Ammon's horn (tissue), 1 donor: ENCODE measurements at places on chromosomes 2 and 18.
A peak's percentile ranks its signal among the peaks of the same experiment; 100 is the strongest.

DNA sequence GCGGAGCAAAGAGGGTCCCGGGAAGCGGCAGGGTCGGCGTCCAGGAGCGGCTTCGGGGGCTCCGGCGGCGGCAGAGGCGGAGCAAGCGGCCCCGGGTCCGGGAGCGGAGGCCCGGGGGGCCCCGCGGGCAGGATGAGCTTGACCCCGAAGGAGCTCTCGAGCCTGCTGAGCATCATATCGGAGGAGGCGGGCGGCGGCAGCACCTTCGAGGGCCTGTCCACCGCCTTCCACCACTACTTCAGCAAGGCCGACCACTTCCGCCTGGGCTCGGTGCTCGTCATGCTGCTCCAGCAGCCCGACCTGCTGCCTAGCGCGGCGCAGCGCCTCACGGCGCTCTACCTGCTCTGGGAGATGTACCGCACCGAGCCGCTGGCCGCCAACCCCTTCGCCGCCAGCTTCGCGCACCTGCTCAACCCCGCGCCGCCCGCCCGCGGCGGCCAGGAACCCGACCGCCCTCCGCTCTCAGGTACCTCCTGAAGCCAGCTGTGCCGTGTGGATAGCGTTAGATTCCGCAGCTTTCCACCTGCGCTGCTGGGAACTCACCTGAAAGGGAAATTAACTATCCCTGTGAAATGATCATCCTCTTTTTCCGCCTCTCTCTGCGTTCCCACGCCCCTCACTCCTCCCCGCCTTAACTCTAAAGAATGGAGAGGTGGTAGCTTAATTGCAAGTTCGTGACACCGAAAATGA, 472 bp downstream of the CNOT11 start:
- DNase-seq, result peak; percentile 54

DNA sequence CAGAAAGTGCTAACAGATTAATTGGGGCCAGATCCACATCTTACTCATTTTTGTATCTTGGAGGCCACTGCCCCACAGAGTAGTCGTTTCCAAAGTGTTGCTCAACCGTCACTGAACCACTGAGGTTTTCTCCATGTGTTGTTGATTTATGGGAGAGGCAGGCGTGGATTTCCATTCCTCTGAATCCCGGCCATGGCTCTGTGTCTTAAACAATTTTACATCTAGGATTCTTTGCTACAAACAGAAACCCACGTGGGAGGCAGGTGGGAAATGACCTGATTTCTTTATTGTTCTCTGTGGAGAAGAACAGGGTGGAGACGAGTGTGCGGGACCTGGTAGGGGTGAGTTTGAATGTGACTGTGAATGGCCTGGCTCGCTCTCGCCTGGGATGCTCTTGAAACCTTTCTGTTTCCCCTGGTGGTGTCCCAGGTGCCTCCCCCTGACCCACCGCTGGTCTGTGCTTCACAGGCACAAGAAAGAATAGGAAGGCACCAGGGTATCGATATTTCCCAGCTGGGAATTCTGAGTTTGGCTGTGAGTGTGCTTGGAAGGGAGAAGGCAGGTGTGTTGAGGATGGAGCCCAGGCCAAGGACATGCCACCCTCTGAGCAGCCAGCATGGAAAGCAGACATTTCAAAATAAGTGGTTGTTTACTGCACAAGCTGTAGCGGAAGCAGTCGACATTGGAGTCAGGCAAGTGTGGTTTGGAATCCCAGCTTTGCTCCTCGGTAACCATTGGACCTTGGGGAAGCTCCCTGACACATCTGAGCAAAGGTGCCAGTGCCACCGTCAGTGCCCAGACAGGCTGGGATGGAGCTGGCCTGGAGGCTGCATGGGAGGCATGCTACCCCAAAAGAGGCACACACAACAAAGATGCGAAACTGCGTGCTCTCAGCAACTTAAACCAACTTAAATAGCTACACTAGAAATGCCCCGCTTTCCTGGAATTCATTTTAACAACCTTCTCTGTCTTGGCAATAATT, 50.0 kb downstream of the LPIN1 start:
- no peak for DNase-seq

DNA sequence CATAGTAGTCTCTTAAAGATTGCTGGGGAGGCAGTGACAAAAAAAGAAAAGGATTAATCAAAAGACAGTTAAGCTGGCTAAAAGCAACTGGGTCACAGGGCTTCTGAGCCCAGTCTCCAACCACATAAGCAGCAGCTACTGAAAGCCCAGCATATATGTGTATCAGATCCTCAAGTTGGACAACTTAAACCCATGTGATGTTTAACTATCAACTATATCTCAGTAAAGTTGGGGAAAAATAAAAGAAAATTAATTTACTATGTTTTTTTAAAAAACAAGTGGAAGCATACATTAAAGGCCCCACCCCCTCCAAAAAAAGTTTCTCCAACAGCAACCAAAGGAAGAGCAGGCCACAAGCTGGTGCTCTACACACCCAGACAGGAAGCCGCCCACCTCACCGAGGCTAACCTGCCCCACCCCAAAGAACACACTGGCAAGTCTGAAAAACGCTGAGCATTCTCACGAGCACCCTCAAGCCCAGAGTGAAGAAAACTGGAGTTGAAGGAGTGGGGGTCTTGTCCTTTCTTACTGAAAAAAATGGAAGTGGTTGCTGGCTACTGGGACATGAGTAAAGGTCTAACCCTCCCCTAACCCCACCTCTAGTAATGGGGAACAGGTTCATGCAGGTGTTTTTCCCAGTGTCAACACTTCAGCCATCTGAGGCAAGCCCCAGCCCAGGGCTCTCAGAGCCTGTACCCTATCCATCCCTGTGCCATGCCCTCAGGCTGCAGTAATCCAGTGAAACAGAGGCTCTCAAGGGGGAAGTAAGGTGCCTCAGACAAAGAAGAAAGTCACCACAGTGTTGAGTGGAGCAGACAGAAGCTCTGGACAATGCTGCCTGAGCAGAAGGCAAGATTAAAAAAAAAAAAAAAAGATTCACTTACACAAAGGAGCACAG, 106.3 kb downstream of the GYPC start:
- no peak for DNase-seq

DNA sequence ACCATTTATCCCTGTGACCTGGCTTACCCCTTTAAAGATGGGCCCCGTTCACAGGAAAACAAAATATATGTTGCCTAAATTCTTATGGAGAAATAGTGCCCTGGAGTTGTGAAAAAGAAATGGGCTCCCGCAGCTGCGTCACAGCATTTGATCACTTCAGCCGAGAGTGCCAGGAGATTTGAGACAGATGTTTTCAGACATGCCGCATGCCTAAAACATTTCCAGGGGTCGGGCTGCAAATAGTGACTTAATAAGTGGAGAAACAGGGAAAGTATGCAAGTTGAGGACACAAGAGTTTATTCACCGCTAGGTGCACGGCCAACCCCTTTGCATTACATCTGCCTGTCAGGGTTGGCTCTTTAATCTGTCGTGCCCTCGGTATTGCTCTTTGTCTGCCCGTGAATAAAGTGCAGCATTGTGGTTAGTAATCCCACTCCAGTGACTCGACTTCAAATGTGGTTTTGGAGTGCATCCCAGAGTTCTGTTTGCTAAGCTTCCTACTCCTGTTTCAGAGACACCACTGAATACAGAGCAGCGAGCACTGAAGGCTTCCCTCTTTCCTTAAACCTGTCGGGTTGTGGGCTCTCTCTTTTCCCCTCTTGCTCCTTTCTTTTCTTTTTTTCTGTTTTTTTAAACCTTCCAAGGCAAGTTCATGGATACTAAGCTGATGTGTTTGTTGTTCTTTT, 187.5 kb downstream of the LTBP1 start:
- peak; percentile 72 for DNase-seq

DNA sequence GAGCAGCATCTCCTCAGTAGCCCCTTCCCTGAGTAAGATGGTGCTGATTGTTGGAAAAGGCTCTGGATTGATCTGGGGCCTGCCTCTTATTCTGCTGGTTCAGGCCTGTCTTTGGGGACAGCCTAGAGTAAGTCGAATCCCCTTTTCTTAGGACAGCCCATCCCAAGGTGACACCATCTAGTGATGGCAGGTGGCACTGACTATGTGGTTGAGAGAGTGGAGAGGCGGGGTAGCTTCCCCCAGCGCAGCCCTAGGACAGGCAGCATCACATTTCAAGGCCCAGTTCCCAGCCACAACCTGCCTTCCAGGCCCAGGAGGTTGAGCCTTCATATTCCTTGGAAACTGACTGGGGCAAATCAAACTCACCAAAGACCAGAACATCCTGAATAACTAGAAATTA, 69.1 kb upstream of the B3GNT7 start:
- no peak for DNase-seq

DNA sequence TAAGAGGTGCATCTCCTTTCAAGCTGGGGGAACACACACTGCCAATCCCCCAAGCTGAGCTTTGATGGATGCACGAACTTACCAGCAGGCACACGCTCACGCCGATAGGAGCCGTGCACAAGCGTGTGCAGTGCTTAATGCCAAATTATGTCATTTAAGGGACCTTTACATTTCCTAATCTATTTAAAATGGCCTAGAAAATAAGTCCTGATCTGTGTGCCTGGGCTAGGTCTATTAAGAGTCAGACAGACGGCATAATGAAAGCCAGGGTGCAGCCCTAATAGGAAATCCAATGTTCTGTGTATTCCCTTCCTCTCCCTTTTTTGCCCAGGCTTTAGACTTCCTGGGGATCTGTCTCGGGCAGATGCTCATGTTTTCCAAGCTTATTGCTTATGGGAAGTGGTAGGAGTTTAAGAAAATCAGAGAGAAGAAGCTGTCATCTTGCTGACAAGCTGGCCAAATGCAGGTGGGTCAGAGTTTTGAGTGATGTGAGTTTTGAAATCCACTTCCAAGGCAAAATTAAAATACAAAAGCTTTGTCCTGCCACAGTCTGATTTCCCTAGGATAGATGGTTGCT, 142.6 kb downstream of the MYT1L start:
- DNase-seq, result no peak

DNA sequence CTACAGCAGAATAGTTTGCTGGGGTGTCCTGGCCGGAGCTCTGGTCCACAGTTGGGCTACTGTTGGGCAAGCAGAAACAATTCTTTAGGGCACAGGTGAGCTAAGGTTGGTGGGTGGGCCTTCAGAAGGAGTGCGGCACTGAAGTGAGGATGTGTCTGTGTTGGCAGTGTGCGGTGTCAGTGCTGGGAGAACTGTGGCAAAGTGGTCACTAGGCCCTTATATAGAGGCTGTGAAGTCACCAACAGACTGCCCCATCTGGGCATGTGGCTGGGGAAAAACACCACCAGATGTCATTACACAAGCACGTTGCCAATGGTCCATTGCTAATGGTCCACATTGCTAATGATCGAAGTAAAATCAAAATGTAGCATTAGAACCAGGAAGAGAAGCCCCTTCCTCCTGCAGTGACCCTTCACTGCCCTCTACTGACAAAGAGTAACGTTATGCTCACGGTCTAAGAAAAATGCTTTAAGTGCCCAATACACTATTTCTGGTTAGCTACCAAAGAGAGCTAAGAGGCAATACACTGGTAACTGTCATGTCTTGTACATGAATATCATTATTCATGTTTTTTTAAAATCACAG, 21.3 kb downstream of the SCN1A start:
- DNase-seq, result no peak

GRCh38 chr2:190791976-190792575, 88.5 kb upstream of the GLS start:
- no peak for DNase-seq

- no peak for DNase-seq
These were observed 53.4 kb downstream of the ZNF638 start for GRCh38 chr2:71385012-71385411.

DNA sequence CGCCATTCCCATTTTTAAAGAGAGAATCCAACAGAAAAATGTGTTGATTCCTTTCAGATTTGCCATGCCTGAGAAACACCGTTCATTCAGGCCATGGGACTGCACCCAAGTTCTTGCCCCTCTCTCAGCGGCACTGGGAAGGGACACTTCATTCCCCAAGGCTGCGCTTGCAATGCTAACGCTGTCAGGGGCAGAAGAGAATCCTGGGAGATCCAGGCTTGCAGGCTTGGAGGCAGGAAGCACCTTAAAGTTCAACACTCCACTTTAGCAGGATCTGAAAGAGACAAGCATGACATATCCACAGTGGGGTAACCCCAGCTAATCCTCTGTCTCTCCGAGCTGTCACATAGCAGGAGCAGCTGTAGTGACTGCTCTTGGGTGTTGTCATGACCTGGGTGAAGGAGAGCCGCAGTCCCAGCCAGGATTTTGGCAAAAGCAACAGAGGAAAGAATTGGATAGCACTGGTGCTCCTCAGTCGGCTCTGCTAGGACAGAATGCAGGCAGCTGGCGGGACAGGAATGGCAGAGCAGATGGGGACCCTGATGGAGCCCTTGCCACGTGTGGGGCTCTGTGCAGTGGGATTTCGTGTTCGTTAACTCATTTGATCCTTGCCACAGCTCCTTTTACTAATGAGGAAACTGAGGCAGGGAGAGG, 22.0 kb upstream of the ODC1 start:
- no peak for DNase-seq

DNA sequence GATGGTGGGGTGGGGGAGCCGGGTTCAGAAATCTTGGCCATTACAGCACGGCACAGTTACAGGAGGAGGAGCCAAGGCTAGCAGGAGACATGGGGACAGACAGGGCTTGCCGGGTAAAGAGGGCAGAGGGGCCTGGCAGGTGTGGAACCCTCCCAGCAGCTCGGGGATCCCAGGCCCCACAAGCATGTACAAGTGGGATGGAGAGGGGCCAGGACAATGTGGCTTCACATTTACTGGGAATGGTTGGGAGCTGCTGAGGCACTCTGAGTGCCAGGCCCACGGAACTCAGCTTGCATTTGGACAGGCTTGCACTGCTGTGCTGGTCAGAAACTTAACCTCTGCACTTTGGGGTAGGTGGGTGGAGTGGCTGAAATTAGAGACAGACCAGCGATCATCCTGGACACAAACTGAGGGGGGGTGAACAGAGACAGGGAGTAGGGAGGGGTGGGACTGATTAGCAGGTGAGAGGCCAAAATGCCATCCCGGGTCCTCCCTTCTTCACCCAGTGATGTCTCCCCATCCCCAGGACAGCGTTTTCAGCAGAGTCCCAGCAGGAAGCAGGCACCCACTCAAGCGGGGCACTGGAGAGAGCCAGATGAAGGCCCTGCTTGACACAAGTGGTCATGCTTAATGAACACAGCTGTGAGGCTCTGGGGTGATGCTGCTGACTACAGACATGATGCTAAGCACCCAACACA, 9.6 kb downstream of the PER2 start:
- DNase-seq, result no peak

GRCh38 chr2:211673133-211673905, 865.3 kb downstream of the ERBB4 start:
- no peak for DNase-seq

- peak; percentile 32 for DNase-seq
These were observed 16.9 kb upstream of the HNRNPLL start for GRCh38 chr2:38619458-38620164.
